ENCODE measurements at places on chromosomes 11 and 22.

- DNase-seq: no peak
These were observed 34.9 kb downstream of the MN1 start for GRCh38 chr22:27766679-27767078.

GRCh38 chr11:23206741-23207336 is 346.6 kb upstream of the CCDC179 start:
- DNase-seq: no peak

- DNase-seq: no peak
These were observed 392.9 kb downstream of the NTM start for GRCh38 chr11:131763193-131763890.

DNA sequence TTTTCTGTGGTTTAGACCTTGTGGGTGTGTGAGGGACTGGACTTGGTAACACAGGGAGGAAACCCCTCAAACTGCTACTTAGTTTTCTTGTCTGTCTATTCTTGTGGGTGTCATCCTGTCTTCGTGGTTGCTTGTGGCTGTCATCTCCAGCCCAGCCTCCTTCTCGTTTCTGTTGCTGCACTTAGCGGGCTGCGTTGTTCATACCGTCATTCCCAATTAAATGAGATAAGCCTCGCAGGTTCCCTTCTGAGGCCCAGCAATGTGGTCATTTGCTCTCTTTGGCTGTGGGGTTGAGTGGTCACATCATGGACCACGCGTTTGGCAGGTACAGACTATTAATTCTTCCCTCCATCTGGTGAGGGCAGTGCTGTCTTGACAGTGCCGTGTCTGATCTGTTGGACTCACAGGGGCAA is 18.8 kb downstream of the PANX1 start:
- DNase-seq: no peak

- DNase-seq: no peak
These were observed 2.6 kb downstream of the KCNQ1 start for GRCh38 chr11:2447253-2447950.

DNA sequence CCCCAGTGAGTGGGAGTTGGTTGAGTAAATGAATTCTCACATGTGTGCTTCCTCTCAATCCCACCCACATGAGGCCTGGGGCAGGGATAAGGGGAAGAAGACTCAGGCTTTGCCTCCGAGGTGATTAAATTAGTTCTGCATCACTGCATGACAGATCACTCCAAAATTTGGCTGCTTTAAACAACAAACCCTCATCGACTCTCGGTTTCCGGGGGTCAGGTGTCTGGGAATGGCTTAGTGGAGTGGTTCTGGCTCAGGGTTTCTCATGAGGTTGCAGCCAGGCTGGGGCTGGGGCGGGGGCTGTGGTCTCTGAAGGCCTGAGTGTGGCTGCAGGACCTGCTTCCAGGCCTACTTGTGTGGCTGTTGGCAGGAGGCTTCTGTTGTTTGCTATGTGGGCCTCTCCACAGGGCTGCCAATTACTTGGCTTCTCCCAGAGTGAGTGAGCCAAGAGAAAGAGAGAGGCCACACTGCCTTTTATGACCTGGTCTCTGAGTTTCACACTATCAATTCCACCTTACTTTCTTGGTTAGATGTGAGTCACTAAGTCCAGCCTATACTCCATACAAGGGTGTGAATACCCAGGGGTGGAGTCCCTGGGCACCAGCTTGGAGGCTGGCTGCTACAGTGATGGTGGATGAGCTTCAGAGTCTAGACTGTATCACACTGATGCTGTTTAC is 15.9 kb downstream of the MOGAT2 start:
- DNase-seq: no peak
